ENCODE measurements at places on chromosomes 7 and 10.
A peak's percentile ranks its signal among the peaks of the same experiment; 100 is the strongest.

- no peak for DNase-seq
Observed at GRCh38 chr7:41612798-41613197, 90.1 kb downstream of the INHBA start.

GRCh38 chr7:12625836-12626235, 55.3 kb downstream of the SCIN start:
- no peak for DNase-seq

GRCh38 chr10:73956476-73957359, 41.2 kb upstream of the VCL start:
- no peak for DNase-seq

- DNase-seq, result no peak
Observed at GRCh38 chr10:23581906-23582450, 143.1 kb downstream of the OTUD1 start.

DNA sequence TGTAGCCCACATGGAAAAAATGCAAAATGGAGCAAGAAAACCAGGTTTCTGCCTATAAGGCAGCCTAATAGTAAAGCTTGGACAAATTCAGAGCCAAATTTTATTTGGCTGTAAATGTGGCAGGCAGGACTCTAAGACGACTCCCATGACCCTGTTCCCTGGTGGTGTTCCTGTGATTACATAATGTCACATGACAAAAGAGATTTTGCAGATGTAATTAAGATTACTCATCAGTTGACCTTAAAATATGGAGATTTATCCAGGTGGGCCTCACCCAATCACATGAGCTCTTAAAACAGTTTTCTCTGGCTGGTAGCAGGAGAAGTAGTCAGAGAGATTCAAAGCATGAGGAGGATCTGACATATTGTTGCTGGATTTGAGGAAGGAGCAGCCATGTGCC, 303.1 kb upstream of the IMMP2L start:
- DNase-seq, result no peak

- DNase-seq, result no peak
Observed at GRCh38 chr7:133858311-133858710, 268.8 kb upstream of the LRGUK start.

DNA sequence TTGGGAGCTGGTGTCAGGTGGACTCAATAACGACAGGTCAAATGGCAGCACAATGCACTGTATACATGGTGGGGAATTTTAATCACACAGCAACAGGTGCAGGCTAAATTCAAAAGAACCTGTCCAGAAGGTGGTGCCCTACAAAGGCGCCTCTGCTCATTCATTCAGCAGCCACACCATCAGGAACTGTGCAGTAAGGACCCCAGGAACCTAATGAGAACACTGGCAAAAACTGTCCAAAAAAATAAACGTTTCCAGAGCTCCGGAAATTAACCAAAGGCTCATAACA, 21.9 kb upstream of the CRYGN start:
- no peak for DNase-seq

- DNase-seq, result no peak
Observed at GRCh38 chr7:96484091-96484490, 162.2 kb upstream of the SLC25A13 start.

GRCh38 chr10:44056967-44057805, 327.7 kb downstream of the CXCL12 start:
- DNase-seq, result no peak

DNA sequence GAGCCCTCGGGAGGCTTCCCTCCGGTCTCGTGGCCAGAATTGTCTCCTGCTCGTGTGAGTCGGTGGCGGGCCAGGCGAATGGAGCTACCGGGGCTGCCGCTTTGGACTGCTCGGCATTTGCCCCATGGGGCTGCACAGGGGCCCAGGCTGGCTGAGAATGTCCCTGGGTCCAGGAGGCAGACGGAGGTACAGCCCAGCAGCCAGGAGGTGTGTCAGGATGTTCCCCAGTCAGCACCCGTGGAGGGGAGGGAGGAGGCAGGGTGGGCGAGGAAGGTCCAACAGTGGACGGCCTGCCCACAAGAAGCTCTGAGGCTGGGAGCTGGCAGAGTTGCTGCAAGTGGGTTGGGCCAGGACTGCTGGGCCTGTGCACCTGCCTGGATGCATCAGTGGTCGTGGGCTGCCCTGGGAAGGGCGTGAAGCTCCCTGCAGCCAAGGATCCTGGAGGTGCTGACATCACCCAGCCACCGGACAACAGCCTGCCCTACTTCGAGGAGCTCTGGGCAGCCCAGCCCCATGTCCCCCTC, 46.4 kb downstream of the PDGFA start:
- DNase-seq, result no peak

DNA sequence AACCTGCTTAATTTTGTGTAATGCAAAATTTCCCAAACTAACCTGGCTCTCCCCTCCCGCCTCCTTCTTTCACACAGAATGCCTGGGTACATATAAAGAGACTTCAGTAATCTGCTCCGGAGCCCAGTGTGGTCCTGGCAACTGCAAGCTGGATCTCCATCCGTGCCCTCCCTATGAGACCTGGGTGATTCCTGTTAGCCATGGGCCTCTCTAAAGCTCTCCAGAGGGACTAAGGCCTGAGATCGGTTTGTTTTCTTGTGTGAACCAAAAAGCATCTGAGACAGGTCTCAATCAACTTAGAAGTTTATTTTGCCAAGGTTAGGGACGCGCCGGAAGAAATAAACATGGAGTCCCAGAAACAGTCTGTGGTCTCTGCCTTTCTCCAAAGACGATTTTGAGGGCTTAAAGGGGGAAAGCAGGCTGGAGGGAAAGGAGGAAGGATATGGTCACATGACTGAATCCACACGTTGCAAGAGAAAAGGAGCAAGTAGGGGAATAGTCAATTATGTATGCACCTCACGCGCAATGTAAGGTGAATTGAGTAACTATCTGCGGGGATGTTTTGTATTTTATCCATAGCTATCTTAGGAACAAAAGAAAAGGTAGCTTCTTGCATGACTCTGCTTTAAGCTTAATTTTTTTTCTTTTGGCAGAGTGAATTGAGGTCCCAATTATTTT, 46.2 kb upstream of the CCDC3 start:
- no peak for DNase-seq

GRCh38 chr10:36023939-36024338, 381.8 kb upstream of the FZD8 start:
- DNase-seq, result no peak

DNA sequence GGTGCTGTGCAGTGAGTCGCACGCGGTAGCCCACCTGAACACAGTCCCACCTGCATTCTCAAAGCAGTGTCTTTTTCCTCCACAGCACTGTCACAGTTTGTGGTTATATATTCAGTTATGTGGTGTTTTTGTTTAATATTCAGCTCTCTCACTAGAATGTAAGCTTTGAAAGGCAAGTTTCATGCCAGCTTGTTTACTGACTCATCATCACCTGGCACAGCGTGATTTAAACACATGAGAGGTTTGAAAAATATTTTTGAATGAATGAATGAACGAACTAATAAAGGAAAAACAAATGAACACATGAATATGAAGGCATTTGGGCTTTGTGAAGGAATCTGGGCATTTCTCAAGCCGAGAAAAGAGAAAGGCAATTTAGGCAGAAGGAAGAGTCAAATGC, 51.9 kb upstream of the TM9SF3 start:
- no peak for DNase-seq

- no peak for DNase-seq
Observed at GRCh38 chr7:82247814-82248433, 195.7 kb downstream of the CACNA2D1 start.

DNA sequence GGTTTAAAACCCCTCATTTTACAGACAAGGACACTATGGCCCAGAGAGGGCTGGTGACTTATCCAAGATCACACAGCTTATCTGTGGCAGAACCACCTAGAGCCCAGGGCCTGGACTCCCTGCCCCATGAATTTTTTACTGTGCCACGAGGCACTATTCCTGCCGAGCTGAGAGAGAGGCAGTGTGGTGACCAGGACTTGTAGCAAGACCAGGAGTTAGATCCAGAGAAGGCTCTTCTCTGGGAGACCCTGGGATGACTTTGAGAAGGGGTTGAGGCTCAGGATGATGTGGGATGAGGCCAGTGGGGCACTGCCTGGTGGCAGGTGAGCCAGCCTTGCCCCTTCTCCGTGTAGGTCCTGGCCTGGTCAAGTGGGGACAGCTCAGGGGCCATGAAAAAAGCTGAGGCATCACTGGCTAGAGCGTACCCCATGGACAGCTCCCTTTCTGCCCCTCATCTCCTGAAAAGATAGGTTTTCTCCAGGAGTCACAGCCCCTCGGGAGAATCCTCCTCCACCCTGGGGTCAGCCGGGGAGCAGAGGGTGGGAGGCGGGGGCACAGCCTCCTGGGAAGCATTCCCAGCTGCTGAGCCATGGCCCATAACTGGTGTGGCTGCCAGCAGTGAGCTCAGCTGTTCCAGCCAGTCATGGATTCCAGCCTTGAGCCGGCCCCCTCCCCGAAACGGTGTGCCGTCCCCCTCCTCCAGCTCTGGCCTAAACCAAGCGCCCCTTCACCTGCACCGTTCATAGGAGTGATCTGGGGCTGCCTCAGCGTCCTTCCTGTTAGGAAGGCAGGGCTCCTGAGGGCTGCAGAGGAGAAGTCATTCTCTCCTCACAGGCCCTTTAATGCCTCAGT, 5.8 kb downstream of the FLNC start:
- peak; percentile 44 for DNase-seq

DNA sequence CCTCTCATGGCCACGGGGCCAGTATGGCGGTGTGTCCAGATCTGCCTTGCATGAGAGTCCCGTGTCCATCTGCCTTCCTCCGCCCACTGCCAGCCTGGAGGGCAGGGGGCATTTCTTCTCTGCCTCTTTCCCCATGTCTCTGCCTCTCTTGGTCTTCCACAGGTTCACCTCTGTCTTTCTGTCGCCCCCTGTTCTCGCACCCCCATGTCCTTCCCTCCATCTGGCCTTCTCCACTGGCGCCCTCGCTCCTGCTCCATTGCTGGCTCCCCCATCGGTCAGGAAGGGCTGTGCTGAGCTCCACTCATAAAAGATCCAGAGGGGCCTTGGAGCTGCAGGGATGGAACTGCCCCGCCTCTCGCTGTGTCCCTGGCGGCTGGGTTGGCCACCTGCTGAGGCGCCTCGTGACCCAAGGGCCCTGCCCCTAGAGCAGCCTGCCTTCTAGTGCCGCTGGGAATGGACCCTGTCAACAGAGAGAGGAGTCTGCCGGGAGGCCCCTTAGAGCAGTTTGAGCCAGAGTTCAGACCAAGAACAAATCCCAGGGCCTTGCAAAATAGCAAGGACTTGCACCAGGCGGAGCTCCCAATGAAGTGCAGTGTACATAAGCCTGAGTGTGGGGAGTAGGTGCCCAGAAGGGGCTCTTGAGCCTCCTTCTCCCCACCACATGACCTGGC, 42.0 kb downstream of the GOLGA7B start:
- no peak for DNase-seq

GRCh38 chr10:29553544-29554250, 81.1 kb downstream of the SVIL start:
- DNase-seq, result no peak

GRCh38 chr10:62079885-62080559, 178.5 kb downstream of the ARID5B start:
- no peak for DNase-seq

DNA sequence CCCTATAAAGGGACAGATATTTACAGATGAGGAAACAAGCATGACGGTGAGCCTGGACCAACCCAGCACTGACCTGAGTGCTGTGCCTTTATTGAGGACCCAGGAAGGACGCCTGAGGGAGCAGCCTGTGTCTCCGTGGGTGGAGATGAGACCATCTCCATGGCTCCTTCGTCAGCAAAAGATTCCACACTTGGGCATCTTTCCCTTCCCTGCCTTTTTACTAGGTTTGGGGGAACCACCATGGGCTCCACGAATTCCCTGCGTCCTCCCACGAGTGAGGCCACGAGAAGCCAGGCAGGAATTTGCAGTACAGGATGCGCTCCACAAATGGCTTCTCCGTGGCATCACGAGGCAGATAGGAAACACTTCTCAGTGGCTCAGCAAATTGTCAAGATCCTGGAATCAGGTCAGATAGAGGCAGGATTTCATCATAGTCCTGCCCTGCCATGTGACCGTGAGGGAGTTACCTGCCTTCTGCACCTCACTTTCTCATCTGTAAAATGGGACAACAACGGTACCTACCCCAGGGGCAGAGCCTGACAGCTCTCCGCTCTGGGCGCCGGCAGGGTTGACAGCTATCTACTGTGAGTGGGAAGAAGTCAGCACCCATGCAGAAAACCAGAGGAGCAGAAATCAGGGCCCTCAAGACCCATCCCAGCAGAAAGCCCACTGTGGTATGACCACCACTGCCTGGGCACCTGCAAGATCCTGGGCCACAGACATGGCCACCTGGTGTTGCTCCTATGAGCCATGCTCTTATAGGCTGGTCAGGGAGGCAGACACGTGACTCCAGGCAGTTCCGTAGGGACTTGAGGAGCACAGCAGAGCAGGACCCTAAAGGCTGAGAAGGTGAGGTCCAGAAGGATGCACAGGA, 80.1 kb downstream of the GRID1 start:
- DNase-seq, result no peak

DNA sequence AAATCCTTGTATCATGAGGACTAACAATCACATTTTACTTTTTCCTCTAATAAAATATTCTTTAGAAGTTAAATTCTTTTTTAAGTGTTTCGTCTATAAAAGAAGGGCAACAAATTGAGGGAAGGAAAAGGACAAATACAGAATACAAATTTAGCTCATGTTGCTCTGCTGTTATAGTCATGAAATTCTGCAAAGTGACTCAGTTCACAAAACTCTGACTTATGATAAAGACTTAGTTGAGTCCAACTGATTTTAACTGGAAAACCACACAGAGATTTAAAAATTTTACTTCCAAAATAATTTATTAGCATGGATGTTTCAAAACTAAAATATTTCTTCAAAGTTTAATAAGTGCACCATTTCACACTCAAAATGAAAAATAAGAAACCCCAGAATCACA, 75.0 kb upstream of the GPR22 start:
- DNase-seq, result no peak

DNA sequence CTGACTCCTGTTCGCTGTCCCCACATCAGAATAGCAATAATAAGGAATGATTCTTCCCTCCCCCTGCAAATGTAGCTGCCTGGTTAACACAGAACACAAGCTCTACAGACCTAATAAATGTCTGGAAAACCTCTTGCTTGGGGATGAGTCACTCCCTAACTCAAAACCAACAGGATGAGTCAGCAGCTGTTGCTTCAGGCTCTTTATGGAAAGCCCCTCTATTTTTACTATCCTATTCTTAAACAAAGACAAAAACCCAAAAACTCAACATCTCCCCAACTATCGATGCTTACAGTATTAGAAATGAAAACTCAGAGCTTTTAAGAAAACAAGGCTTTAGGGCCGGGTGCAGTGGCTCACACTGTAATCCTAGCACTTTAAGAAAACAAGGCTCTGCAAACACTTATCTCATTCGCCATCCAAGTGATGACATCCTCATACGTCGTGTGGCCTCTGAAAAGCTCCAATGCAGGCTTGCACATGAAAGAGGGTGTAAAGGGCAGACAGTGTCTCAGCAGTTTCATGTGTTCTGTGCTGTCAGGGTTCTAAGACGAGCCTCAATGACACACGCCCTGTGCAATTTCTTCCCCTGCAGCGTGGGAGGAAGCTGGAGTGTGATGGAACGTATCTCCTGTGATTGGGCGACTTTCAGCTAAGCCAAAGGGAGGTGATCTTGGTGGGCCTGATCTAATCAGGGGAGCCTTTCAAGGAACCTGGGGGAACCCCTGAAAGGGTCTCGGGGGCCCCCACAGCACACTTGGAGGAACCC, 70.1 kb downstream of the AMZ1 start:
- no peak for DNase-seq
